CD4-positive, alpha-beta T cell treated with Interleukin-21 for 1 hour (primary cell): ENCODE measurements at places on chromosomes 6 and 20.
A peak's percentile ranks its signal among the peaks of the same experiment; 100 is the strongest.

GRCh38 chr6:47439348-47439668 is 38.3 kb upstream of the CD2AP start:
- DNase-seq: no peak

DNA sequence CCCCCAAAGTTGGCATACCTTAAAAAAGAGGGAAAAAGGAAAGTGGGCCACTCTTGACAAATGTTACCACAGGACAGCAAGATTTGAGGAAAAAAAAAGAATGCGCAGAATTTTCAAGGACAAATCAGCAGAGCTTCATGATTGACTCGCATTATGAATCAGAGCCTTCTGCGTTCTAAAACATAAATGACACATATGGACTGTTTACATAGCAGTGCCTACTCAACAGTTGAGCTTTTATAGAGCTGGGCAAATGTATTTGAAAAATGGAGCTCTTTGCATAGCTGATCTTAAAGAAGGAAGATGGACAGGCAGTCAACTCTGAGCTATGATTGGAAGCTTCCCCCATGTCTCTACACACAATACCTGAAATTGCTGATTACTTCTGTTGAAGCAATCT is 213.2 kb upstream of the NT5E start:
- no peak for DNase-seq

GRCh38 chr20:50501972-50502745 is 8.0 kb upstream of the PTPN1 start:
- DNase-seq: no peak

- no peak for DNase-seq
These were observed 17.2 kb upstream of the FNDC1 start for GRCh38 chr6:159152041-159152440.

DNA sequence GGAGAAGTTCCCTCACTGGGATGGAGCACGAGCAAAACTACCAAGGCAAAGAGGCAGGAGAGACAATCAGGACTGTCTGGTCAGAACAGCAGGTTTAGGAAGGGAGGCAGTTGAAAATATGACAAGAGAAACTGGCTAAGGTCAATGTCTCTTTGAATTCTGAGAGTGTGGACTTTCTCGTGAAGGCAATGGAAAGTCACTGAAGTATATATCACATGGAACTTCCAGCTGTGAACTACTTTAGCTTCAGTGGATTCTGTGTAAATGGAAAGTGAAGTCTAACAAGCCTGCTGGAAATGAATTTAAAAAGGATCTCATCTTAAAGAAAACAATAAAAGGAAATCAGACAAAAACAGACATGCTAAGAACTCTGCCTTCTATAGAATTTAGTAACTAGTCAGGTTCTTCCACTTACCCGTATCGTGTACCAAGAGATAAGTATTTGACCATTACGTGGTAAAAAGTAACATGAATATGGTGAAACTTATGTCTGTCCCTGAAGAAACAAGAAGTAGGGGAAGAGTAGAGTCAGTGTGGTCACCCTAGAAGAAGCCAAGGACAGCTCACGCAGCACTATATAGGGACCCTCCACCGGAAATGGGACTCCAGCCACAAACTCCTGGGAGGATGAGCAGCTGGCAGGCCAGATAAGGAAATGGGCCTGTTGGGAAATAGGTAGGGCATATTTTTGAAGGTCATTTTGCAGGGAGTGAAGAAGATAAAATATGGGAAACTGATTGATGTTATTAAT is 123.4 kb downstream of the MAP7 start:
- no peak for DNase-seq

DNA sequence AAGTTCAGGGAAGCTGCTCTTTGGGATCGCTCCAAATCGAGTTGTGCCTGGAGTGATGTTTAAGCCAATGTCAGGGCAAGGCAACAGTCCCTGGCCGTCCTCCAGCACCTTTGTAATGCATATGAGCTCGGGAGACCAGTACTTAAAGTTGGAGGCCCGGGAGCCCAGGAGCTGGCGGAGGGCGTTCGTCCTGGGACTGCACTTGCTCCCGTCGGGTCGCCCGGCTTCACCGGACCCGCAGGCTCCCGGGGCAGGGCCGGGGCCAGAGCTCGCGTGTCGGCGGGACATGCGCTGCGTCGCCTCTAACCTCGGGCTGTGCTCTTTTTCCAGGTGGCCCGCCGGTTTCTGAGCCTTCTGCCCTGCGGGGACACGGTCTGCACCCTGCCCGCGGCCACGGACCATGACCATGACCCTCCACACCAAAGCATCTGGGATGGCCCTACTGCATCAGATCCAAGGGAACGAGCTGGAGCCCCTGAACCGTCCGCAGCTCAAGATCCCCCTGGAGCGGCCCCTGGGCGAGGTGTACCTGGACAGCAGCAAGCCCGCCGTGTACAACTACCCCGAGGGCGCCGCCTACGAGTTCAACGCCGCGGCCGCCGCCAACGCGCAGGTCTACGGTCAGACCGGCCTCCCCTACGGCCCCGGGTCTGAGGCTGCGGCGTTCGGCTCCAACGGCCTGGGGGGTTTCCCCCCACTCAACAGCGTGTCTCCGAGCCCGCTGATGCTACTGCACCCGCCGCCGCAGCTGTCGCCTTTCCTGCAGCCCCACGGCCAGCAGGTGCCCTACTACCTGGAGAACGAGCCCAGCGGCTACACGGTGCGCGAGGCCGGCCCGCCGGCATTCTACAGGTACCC is at the start of gene ESR1:
Gene ESR1, plus strand, starts transcription at position 170 of the 858 bp plus-strand sequence. Its CDS starts 231 bp downstream, at position 401.
- no peak for DNase-seq

DNA sequence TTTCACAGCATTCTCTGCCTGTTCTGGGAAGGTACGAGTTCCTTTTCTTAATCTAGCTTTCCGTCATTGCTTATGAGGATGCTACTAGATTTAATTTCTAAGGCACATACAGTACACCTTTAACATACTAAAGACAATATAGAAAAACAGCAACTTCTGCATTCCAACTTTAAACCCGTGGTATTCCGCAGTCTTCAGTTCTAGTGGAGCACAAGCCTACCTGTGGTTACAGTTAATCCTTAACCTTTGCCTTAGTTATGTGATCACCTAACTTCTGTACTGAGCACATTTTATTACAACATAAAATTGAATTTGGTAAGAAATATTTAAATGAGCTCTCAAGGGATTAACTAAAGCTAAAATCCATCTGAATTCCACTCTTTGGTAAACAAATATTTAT is 289.5 kb downstream of the BTBD9 start:
- DNase-seq: no peak

- DNase-seq: no peak
These were observed 23.2 kb upstream of the PTCHD4 start for GRCh38 chr6:48134246-48134645.

GRCh38 chr6:157764178-157765068 is 58.6 kb upstream of the SNX9 start:
- peak; percentile 84 for DNase-seq

GRCh38 chr20:36861875-36862801 is 13.8 kb upstream of the TLDC2 start:
- no peak for DNase-seq

DNA sequence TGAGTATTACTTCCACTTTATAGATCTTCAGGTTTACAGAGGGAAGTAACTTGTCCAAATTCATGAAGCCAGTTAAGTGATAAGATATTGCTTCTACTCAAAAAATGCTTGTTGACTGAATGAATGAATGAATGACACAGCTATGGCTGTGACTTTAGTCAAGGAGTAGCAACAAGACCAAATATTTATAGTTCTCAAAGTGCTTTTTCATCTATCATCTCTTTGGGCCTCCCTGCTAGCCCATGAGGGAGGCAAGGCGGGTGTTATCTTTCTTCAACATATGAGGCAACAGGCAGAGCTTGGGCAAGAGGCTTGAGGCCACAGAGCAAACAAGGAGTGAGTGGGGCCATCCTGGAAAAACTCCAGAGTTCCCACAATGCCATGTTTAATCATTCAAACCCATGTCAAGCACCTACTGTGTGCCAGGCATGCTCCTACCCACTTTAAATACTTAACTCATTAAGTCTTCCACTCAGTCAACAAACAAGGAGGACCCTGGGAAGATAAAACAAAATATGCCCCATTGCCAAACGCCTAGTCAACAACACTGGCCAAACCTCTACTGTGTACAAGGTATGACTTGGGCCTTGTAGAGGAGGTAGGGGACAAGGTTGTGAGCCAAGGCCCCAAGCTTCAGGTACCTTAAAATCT is 15.9 kb downstream of the BCL2L1 start:
- DNase-seq: no peak

- no peak for DNase-seq
These were observed 113.7 kb upstream of the BCLAF1 start for GRCh38 chr6:136403110-136403980.

GRCh38 chr6:40450483-40450882 is 136.7 kb downstream of the LRFN2 start:
- DNase-seq: no peak

- DNase-seq: no peak
These were observed 511.4 kb upstream of the FLRT3 start for GRCh38 chr20:14848806-14849205.

DNA sequence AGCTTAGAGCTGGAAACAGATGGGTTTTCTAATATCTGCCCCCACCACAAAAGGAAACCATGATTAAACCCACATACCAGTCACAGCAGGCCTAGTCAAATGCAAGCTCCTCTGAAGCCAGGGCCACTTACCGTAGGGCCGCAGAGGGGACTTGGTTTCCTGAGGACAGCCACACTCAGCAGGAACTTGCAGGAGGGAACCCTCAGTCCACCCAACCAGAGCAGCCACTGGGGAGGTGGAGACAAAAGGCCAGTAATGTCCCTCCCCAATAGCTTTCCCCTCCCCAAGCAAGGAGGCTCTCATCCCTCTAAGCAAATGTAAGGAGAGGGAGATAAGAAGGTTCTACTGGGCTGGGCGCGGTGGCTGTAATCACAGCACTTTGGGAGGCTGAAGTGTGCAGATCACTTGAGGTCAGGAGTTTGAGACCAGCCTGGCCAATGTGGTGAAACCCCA is 384.4 kb upstream of the JARID2 start:
- DNase-seq: peak; percentile 23

- DNase-seq: peak; percentile 25
These were observed 573 bp downstream of the SNX3 start for GRCh38 chr6:108260126-108260808.

GRCh38 chr20:33408716-33409654 is 7.7 kb upstream of the CDK5RAP1 start:
- DNase-seq: no peak

GRCh38 chr6:946546-946945 is 253.6 kb upstream of the EXOC2 start:
- no peak for DNase-seq

- DNase-seq: no peak
These were observed 50.6 kb downstream of the SRC start for GRCh38 chr20:37396416-37397075.

GRCh38 chr6:108133594-108134179 is 32.1 kb upstream of the NR2E1 start:
- no peak for DNase-seq

DNA sequence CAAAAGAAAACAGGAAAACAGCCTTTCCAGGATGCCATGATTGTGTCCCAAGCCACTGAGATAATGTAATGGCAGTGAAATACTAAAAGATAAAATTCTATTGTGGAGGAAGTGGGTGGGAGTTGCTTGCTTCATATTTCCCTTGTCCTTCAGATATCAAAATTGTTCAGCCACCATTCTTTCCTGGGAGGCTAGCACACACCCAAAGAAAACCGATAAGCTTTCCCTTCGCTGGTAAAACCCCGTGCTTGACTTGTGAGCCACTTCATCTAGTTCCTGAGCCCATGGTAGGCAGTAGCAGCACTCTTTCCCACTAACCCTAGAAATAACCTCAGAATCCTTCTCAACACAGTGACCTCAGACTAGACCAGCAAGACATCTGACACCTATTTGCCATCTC is 357.4 kb upstream of the PLCB4 start:
- no peak for DNase-seq

DNA sequence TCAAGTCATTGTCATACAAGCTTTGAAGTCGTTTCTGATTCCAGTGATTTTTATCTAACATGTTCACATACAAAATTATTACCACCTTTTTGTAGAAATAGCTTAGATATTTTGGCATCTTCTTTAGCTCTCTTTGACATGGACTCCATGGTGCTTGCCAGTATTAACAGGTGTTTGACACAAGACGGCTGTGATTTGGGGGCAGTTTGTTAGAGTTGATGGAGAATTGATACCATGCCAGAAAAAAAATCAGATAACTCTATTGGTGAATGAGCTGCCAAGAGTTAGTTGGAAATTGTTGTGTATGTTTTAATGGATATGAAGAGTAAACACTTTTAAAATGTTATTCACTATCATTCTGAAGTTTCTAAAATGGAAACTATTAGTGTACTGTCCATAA is 146.6 kb upstream of the LAMP5 start:
- DNase-seq: no peak

- DNase-seq: no peak
These were observed 7.6 kb upstream of the TMC2 start for GRCh38 chr20:2528671-2529271.

DNA sequence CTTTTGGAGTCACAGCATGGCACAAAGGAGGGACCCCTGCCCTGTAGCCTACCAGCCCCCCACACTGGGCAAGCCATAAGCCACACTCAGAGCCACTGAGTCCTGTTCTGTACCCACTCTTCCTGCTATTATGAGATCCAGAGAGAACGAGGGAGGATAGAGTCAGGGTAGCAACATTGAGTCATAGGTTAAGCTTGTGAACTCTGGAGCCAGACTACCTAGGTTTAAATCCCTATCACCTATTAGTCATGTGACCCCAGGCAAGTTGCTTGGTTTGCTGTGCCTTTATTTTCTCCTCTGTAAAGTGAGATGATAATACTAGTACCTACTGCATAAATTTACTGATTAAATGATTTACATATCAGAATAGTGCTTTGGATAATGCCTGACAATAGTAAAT is 540 bp downstream of the CNBD2 start:
- DNase-seq: no peak

DNA sequence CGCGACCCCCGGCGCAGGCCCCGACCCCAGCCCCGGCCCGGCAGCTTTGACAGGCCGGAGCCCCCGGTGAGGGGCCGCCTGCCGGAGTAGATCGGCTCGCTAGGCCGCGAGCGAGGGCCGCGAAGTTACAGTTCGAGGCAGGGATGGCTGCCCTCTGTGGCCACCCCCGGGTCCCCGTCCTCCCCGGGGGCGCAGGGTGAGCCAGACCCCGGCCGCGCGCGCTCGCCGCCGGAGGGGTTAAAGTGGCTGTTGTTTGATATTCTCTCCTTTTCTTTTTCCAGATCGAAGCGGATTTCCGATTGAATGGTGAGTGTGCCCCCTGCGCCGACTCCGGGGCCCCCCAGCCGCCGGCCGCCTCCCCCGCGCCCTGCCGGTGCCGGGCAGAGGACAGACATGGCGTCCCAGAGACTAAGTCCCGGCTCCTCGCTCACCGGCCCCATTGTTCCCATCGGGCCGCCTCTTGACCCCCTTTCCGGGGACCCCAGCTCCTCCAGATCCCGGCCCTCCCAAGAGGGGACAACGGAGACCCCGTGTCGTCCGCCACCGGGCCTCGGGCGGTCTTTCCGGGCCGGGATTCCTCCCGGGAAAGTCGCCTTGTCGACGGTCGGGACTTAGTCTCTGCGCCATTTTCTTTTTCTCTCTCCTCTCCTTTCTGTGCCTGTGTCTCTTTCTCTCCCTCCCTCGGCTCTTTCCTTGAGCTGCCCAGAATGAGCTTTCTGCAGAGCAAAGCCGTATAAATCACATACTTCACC is 704 bp downstream of the TOP1 start:
- DNase-seq: peak; percentile 33
